ENCODE measurements at places on chromosomes 11 and 22.

GRCh38 chr11:57936050-57936418 lies 87.6 kb upstream of the OR9Q1 start:
- no peak for DNase-seq

DNA sequence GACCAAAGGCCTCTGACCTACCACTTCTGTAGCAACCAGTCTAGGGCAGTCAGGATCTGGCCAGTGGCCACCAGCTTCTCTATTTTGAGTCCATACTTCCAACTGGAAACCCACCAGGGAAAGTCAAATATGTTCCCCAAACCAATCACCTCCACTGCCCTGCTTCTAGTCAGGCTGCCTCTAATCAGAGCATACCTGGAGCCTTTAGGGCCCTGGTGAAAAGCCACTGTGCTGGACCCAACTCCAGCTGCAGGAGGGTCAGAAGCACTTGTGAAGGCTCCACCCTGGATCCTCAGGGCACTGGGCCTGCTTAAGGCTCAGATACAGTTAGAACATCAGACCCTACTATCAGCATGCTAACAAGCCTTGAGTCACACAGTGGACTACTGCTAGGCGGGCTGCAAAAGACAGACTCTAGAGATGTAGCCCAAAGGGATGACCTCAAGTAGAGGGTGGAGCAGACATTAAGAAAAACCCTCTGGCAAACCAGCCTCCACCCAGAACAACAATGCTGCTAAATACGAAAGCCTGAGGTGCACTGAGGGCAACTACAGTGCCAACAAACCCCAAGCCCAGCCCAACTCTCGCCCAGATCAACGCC lies 69.2 kb downstream of the DGCR2 start:
- no peak for DNase-seq

DNA sequence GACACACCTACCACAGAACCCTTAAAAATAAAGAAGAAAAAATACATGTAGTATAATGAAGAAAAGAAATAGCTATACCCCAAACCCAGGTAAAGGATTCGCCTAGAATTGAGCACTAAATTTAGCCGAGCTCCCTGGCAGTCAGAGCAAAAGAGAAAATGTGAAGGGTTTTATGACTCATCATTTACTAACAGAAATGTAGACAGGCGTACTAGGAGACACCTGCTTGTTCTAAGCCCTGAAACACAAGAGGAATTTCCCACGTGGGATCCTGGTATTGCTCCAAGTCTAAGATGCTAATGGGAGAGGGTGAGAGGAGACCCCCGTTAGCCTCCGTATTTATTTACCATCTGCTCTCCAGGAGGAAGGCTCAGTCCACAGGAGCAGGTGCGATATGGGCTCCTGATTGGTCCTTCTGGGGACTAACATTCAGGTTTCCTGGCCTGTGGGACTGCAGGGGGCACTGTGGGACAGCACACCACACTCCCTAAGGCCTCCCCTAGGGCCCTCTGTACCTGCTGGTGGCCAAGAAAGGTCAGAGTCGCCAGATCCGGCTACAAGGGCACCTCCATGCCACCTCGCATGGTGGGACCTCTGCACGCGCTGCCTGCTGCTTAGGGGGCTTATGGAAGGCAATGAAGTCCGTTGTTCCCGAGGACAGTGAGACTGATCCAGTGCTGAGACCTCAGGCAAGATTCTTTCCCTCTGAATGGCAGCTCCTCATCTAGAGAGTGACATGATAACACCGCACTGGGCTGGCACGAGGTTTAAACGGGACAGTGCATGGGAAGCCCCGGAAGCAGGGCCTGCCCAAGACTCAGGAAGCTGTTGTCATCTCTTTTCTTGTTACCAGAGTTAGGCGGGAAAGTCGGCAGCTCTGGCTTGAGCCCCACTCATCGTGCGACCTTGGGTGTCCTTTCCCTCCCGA lies 25.8 kb downstream of the KCNC1 start:
- DNase-seq = no peak

DNA sequence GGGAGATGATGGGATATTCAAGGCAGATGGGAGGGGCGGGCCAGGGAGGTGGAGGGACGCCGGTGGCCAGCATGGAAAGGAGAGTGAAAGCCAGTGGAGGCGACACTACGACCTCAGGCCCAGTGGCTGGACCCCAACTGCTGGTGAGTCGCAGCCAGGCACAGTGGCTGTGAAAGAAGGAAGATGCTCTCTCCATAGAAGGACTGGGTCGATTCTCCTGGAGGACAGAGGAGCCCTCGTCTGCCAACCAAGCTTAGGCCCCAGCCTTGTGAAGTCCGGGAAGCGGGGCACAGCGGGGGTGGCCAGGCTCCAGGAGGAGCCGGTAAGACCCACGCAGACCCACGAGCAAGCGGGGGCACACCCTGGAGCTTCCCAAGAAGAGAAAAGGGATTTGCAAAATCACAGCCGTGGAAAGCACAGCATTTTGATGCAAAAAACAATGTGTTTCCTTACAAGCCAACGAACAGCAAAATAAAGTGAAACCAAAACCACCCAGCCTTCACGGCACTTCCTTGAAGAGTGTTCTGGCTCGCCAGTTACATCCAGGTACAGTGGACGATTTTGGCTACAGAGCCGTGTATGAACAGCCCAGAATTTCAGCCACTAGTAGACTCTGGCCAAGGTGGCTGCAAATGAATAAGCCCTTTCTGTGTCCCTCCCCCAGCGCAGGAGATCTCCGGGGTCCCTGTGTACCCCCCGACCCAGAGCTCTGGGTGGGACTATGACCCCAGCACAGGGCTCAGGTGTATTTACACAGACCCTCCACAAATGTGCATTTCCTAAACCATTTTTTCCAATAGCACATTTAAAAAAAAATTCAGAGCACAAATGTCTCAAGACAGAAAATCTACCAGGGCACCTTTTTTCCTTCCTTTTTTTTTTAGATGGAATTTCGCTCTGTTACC lies 96.9 kb downstream of the TRMU start:
- no peak for DNase-seq

DNA sequence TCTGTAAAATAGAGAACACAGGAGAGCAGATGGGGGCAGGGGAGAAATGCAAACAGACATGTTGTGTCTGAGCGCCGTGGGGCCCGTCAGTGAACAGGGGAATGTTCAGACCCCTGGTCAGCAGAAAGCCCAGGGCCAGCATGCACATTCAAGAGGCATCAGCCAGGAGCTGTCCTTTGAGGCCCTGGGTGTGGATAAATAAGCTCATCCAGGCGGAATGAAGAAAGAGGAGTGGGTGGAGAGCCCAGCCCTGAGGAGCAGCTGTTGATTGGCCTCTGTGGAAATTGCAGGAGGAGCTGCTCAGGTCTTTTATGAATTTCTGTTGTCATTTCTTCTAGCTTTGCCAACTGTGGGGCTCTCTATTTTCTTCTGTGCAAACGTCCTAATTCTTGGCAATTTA lies 49.7 kb upstream of the CECR2 start:
- no peak for DNase-seq

- DNase-seq = no peak
Measured at GRCh38 chr11:100072131-100072530, 615.0 kb upstream of the ARHGAP42 start.

- no peak for DNase-seq
Measured at GRCh38 chr11:11141065-11141464, 212.0 kb downstream of the CSNK2A3 start.

GRCh38 chr11:116162886-116163230 lies 609.9 kb downstream of the BUD13 start:
- DNase-seq = no peak

DNA sequence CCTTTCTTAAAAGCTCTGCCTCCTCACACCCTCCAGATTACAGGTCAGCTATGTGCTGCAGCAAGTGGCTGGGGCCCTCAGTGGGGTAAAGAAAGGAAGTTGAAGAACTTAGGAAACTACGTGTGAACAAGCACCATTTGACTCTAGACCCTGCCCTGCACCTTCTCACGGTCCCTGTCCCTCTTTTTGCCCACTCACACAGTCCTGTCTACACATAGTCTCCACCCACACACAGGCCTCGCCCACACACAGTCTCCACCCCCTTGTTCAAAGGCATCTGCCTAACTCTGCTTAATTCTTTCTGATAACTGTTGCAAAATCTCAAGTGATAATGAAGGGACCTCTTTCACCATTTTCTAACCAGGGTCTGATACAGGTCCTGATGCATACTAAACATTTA lies 59.0 kb downstream of the TMPRSS5 start:
- no peak for DNase-seq

- DNase-seq = no peak
Measured at GRCh38 chr11:99351624-99352023, 330.9 kb downstream of the CNTN5 start.

- DNase-seq = no peak
Measured at GRCh38 chr11:85903406-85903805, 48.2 kb downstream of the CCDC83 start.

DNA sequence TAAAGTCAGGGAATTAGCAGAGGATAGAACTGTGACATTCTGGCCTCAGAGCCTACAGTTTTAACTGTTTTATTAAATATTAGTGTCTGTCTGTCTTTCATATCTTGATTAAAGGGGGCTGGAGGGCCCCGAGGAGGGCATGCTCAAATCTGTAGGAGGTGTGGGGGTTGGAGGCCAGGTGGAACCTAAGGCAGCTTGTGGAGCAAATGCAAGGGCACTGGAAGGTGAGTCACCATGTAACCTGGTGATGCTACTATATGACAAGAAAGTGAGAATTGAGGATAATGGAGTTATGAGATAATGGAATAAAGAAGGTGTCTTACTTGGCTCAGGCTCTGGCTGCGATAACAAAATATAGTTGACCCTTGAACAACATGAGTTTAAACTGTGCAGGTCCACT lies 27.3 kb upstream of the TMEM86A start:
- DNase-seq = no peak

- DNase-seq = no peak
Measured at GRCh38 chr22:38866024-38866398, 6.0 kb downstream of the CBX6 start.

DNA sequence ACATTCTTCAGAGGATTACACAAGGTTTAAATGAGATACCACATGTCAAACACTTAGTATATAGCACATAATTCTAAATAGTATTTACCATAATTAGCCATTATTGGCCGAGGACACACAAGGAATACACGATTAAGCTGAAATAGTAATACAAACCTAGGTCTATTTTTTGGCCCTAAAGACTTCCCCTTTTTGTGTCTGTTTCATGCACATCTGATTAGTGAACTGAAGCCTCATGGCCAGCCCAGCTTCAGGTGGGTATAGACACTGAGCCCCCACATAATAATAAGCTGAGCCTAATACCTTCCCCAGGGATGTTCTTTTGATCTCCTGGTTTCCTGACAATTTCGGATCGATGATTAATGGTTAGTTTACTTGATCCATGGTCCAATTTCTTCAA lies 2.1 kb downstream of the GLYATL1B start:
- DNase-seq = no peak

DNA sequence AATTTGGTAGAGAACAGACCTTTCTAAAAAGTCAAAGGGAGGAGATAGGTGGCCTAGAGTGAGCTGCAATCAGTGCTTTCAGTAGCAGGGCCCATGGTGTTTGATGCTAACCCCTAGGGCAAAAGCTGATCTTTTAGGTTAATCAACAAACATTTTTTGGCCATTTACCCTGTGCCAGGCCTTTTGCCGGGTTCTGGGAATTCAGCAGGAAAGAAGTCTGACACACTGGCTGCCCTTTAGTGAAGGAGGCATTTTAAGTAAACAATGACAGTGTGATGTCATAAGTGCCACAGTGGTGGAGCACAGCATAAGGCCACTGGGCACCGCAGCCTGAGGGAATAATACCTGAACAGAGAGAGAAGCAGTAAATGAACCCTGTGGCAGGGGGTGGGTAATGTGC lies 29.0 kb downstream of the C22orf31 start:
- DNase-seq = no peak

- no peak for DNase-seq
Measured at GRCh38 chr11:128379587-128380580, 207.5 kb downstream of the ETS1 start.

DNA sequence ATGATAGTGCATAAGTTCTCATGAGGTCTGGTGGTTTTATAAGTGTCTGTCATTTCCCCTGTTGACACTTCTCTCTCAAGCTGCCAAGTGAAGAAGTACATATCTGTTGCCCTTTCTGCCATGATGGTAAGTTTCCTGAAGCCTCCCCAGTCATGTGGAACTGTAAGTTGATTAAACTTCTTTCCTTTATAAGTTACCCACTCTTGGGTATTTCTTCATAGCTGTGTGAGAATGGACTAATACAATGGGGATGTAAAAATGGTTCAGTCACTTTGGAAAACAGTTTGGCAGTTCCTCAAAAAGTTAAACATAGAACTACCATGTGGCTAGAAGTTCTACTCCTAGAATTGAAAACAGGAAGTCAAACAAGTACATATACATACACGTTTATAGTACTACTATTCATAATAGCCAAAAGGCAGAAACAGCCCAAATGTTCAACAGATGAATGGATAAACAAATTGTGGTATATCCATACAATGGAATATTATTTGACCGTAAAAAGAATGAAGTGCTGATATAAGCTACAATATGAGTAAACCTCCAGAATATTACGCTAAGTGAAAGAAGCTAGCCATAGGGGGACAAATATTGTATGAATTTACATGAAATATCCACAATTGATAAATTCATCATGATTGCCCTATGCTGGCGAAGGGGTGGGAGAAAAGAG lies 16.0 kb upstream of the DKK3 start:
- peak; percentile 33 for DNase-seq

- no peak for DNase-seq
Measured at GRCh38 chr11:34068111-34068510, 16.6 kb downstream of the CAPRIN1 start.

GRCh38 chr11:72135891-72136683 lies 562 bp downstream of the FOLR3 start:
- DNase-seq = no peak

DNA sequence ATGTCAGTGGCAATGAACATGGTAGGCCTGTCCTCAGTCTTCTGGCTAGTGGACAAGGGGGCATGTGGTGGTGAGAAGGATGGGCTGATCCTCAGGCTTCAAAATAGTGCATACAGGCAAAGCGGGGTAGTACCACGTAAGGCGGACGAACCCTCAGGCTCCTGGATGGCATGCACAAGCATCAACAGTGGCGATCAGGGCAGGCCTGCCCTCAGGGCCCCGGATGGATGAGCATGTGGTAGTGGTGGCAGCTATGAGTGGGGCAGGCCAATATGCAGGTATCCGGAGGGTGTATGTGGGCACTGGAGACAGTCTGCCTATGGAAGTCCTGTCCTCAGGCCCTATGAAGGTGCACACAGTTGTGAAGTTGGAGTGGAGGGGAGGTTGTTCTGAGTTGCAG lies 163.8 kb downstream of the GUCY1A2 start:
- DNase-seq = no peak

GRCh38 chr11:17258670-17259069 lies 17.9 kb upstream of the NUCB2 start:
- DNase-seq = no peak

GRCh38 chr11:102879801-102880200 lies 5.0 kb upstream of the MMP12 start:
- no peak for DNase-seq
